ENCODE measurements at places on chromosomes 12 and 14.

DNA sequence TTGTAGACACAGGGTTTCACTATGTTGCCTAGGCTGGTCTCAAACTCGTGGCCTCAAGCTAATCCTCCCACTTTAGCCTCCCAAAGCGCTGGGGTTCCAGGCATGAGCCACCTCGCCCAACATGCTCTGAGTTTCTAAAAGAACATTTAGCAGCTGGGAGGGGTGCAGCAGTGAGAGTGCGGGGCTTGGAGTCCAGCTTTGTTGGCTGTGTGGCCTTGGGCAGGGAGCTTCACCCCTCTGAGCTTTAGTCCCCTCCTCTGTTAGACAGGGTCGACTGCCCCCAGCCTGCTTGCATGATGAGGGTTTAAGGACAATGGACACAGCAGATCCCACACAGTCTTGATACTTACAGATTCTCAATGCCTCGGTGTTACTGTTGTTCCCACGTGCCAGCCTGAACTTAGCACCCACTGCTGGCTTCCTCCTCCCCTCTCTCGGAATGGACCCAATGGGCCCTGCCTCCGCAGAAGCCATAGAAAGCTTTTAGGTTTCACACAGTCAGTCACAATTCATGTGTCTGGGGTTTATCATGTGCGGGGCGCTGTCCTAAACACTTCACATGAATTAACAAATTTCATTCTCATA is 54.6 kb downstream of the PSMA6 start:
- no peak for ATAC-seq

GRCh38 chr12:12654691-12655460 is 41.1 kb downstream of the GPR19 start:
- no peak for ATAC-seq

- ATAC-seq = no peak
These were observed 54.7 kb upstream of the CLMN start for GRCh38 chr14:95374239-95374997.

DNA sequence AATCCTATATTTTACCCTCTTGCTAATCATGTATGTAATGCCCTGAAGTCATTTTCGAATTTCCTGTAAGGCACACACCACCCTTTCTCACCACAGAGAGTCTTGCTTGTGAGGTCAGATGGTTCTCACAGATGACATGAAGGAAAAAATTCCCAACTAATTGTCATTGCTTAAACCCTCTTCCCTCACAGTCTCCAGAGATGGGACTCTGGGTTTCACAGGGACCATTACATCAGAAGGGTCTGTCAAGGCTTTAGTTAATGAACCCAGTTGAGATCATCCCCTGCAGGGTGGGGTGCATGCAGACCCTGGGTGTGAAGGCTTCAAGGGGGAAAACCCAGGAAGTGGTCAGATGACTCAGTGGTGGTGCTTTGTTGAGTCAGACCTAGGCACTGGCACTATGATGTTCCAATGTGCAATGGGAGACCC is 229.6 kb downstream of the BCAT1 start:
- ATAC-seq = no peak

DNA sequence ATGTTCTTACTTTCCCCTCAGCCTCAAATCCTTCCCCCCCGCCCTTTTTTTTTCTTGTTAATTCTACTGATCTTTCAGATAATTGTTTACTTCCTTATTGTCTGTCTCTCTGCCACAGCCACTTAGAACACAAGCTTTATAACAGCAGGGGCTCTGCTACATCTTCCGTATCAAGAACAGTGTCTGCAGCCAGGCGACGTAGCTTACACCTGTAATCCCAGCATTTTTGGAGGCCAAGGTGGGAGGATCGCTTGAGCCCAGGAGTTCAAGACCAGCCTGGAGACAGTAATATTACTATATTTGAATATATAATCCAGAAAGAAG is 5.4 kb downstream of the SOS2 start:
- no peak for ATAC-seq

DNA sequence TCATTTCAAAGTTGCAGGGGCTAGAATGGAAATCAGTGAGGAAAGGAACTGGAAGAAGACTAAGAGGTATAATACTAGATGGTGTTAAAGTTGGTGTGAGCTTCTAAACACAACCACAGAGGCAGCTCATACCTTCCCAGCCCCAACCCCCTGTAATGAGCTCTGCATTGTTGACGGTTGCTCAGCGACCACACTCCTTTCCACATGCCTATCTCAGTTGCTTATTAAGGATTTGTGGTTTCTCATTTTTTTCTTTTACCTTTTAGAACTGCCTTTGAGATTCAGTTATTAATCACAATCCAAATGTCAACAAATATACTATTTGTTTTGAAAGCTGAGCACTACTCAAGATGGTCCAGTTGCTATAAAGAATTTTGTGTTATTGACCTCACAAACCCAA is 62.1 kb upstream of the KIF21A start:
- no peak for ATAC-seq

- ATAC-seq = no peak
These were observed 13.5 kb downstream of the ZNF664 start for GRCh38 chr12:123986374-123986965.

GRCh38 chr12:52622349-52622748 is 4.0 kb upstream of the KRT73 start:
- no peak for ATAC-seq

GRCh38 chr12:26810330-26810729 is 22.7 kb downstream of the ITPR2 start:
- ATAC-seq = peak; percentile 69

GRCh38 chr12:30202521-30203254 is 418.9 kb upstream of the TMTC1 start:
- ATAC-seq = no peak

GRCh38 chr12:11981121-11981733 is 89.5 kb upstream of the BCL2L14 start:
- ATAC-seq = no peak

- ATAC-seq = no peak
These were observed 17.0 kb downstream of the TBX3 start for GRCh38 chr12:114666746-114667668.

- no peak for ATAC-seq
These were observed 106.6 kb downstream of the BTG1 start for GRCh38 chr12:92039046-92039445.

GRCh38 chr12:105445649-105446048 is 115.2 kb downstream of the C12orf75 start:
- ATAC-seq = no peak

- ATAC-seq = peak; percentile 34
These were observed 108.4 kb downstream of the GPR135 start for GRCh38 chr14:59356767-59357166.

GRCh38 chr12:29783773-29784666 is at the start of gene TMTC1:
TMTC1 (minus strand) TSS chr12:29783942; CDS start chr12:29783751, 191 bp downstream.
- peak; percentile 59 for ATAC-seq

DNA sequence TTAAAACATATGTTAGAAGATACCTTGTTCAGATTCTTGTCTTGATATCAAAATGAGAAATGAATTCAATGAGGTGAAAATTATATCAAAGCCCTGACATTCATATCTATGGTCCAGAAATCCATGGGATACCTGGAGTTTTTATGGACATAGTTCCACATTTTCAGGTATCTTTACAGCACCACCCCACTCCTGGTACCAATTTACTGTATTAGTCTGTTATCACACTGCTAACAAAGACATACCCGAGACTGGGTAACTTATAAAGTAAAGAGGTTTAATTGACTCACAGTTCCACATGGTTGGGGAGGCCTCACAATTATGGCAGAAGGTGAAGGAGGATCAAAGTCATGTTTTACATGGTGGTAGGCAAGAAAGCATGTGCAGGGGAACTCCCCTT is 361.5 kb downstream of the PRKD1 start:
- no peak for ATAC-seq

- no peak for ATAC-seq
These were observed 79.2 kb upstream of the DIO3 start for GRCh38 chr14:101482066-101482465.

DNA sequence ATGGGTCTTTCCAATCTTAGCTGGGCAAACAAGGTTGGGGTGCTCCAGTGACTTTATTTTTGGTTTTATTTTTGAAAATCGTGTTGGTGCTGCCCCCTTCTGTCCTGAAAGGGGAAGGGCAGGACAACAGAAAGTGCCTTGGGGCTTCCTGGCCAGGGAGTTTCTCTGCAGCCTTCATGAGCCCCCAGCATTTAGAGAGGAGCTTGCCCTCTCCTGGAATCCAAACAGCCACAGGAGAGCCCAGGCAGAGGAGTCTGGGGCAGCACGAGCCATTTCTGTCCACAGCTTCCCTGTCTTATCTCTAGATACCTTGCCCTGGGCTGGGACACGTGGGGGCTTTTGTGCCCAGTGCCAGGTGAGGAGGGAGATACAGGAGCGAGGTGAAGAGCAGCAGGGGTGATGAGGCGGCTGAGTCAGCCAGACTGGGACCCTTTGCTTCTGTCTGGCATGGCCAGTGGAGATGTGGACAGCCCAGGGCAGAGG is 4.4 kb upstream of the C1RL start:
- peak; percentile 6 for ATAC-seq

DNA sequence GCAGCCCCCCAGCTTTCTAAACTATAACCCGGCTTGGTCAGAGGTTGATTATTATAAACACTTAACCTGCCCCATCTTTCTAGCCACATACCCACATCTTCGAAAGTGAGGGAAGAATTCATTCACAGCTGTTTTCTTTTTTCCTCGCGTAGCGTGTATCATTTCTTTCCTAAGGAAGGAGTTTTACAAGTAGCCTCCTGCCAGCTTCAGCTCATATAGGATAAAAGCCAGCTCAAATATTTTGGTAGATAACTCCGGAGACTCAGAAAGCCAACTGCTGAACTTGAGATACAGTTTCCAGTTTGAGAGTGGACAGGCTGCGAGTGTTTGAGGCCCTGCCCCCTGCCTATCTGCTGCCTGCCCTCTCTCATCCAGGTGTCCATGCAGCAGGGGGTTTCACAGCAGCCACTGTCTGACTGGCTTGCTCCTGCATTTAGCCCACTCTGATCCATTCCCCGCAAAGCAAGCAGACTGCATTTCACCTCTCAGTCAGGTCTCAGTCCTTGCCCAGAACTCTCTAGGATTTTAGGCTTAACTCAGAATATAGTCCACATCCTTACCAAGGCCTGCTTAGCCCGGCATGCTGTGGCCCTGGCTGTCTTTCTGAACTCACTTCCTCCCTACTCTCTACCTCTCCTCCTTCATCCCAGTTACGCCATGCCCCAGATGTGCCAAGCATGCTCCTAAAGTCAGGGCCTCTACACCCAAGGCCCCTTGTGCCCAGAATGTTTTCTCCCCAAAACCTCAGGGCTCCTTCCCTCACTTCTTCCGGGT is 46.9 kb downstream of the EVL start:
- ATAC-seq = no peak

GRCh38 chr14:101534198-101534597 is 27.1 kb upstream of the DIO3 start:
- ATAC-seq = no peak

Measured in esophagus mucosa (tissue), 1 donor.